ENCODE measurements at places on chromosomes 11 and 22.
A peak's percentile ranks its signal among the peaks of the same experiment; 100 is the strongest.

DNA sequence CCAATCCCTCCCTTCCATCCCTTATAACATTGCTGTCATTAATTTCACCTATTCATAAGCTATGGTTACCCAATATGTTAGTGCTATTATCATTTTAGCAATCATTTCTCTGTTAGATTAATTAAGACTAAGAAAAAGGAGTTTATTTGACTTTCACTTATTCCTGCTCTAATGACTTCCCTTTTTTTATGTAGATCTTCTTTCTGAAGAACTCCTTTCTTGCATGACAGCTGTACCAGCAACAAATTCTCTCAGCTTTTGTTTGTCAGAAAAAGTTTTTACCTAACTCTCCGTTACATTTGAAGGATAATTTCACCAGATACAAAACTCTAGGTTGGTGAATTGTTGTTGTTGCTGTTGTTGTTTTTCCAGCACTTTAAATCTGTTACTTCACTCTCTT lies 28.6 kb upstream of the OR8B8 start:
- no peak for DNase-seq

GRCh38 chr11:92276773-92277172 lies 52.2 kb downstream of the FAT3 start:
- DNase-seq = no peak

- peak; percentile 79 for DNase-seq
Measured at GRCh38 chr11:122853971-122854446, 15.7 kb downstream of the CRTAM start.

DNA sequence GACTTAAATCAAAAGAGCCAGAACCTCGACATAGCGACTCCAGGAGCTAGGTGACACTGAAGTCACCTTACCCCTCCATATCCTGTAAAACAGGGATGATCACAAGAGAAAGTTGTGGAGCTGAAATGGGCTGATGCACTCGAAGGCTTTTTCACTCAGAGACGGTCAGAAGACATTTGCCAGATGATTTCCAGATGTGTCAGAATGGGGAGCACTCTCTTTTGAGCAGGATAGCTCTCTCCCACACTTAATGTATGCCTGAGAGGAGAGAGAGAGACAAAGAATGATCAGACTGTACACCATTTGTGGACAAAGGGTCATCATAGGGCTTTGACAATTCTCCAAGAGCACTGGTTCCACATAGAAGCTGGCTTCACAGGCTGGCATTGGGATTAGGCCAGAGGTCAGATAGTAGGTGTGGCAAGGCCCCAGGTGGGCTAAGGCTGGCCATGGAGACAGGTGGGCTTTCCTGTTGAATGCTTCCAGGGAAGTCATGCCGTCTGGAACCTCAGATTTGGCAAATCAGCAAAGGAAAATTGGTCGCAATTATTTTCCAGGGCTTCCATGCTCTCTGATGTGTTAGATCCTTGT lies 42.3 kb upstream of the ETS1 start:
- DNase-seq = no peak

- peak; percentile 59 for DNase-seq
Measured at GRCh38 chr11:74008373-74009229, at the start of gene UCP3. Gene UCP3 (minus strand): TSS chr11:74009085. CDS start chr11:74007042, 2,043 bp downstream.

DNA sequence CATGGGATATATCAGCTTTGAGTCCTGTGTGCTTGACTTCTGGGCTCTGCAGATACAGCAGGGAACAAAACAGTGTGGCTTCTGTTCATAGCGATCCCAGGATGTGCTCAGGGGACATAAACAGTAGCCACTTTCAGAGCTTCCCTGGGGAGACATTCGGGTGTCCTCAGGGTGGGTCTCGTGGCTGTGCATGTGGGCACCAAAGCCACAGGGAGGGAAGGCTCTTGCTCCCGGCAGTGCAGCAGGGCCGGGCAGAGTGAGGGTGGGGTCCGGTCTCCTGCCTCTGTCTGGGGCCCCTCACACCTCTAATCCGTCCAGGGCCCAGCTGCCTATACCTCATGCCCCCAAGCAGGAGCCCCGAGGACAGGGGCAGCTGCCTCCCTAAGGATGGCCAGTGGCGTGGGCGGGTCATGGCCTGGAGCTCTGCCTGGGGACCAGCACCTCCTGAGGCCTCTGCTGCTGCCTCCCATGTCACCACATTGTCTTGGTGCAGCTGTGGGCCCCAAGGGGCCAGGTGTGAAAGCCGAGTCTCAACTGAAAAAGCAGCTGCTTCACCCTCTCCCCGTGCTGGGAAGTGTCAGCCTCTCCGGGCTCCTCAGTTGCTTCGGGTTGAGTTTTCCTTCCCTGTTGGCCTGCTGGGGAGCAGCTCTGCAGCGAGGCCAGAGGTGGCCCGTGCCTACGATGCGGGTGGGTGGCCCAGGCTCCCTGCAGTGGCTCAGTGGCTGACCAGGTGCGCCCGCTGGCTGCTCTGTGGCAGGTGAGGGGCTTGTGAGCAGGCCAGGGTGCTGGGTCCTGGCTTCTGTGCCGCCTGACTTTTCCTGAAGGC lies 3.8 kb downstream of the TPCN2 start:
- no peak for DNase-seq

- DNase-seq = no peak
Measured at GRCh38 chr11:44529895-44530412, 35.5 kb upstream of the CD82 start.

- peak; percentile 46 for DNase-seq
Measured at GRCh38 chr22:43128928-43129424, 14.2 kb downstream of the MCAT start.

GRCh38 chr11:117232911-117233409 lies 489 bp downstream of the RNF214 start:
- no peak for DNase-seq

DNA sequence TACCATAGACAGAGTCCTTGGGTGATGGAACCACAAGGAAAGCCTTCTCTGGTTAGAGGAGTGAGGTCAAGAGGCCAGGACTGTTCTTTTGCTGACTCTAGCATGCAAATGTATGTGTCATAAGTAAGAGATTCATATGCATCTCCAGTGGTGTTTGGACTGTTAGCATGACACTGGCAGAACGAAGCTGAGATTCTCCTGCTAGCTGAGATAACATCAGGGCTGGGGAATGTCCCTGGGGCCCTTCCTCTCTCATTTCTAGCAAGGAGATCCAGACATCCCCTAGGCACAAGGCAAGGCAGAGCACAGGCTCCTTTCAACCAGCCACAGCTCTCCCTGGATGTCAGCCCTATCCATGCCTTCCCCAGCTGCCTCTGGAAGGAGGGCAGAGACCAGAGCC lies 711.3 kb downstream of the OPCML start:
- DNase-seq = no peak

DNA sequence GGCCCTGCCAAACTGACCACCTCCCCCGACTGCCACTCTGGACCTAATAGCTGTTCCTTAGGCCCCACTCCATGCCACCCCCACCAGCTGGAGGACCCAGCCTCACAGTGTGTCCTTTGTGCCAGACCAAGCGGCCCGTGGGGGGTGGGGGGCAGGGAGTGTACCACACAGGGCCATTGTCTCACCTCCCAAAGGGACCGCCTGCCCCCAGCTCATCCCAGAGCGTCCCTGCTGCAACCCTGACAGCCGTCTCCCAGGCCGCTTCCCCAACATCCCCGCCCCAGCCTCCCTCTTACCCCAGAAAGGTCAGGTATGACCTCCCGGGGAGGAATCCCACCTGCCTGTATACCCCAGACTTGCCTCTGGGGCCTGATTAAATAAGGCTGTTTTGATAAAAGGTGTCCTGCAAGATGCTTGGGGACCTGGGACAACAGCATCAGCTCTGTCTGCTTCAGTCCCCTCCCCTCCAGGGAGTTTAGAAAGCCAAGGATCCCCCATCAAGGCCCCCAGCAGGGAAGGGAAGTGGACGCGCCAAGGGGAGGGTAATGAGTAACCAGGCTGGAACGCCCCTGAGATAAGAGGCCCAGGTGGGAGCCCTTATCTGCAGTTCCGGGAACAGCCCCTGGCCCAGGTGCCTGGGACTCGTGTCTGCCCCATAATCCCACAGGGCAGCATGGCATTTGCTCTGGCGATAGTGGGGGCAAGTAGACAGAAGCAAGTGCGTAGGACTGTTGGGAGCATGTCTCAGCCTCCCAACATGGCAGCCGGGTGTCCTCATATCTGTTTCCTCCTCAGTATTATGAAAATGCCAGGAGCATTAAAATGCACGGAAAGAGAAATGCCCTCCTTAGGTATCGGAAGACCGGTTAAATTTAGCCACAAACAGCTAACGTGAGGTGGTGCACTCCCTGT lies 9.0 kb downstream of the CDC42EP1 start:
- DNase-seq = no peak

DNA sequence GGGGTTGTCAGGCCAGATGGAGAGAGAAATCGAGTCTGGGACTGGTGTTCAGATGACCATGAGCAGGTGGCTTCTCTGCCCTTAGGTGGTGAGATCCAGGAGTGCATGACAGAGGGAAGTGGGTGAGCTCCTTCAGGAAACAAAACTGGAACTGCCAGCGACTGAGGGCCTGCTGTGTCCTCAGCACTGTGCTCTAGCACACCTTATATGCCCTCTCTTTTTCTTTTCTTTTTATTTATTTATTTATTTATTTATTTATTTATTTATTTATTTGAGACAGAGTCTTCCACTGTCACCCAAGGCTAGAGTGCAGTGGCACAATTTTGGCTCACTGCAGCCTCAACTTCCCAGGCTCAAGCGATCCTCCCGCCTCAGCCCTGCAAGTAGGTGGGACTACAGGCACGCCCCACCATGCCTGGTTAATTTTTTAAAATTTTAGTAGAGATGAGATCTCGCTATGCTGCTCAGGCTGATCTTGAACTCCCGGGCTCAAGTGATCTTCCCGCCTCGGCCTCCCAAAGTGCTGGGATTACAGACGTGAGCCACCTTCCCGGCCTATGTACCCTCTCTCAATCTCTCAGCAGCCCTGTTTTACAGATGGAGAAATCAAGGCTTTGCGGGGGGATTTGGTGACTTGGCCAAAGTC lies 14.8 kb upstream of the RASD2 start:
- no peak for DNase-seq

DNA sequence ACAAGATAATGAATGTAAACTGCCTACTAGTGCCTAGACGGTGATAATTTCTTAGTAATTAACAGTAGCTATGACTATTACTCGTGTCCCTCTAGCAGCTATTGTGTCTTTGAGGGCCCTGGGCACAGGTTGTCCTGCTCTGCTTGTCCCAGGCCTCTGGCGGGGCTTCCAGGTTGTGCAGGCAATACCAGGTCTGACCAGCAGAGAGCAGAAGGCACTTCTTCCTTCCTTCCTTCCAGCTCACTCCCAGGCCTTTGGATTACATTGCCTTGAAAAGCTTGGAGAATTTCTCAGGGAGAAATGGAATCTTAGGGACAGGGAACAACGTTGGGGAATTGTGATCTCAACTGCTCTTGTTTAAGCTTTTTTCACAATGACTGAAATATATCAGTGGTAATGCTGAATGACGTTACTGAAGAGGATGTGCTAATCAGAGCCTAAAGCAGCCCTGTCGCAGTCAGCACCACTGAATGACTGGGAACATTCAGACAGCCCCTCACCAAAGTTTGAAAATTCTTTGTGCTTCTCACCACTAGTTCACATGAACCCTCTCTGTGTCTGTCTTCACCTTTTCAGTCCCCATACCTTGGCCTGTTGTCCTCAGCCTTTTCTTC lies 8.4 kb upstream of the CCKBR start:
- DNase-seq = peak; percentile 18

- no peak for DNase-seq
Measured at GRCh38 chr11:96114178-96115064, 190.5 kb upstream of the MTMR2 start.

DNA sequence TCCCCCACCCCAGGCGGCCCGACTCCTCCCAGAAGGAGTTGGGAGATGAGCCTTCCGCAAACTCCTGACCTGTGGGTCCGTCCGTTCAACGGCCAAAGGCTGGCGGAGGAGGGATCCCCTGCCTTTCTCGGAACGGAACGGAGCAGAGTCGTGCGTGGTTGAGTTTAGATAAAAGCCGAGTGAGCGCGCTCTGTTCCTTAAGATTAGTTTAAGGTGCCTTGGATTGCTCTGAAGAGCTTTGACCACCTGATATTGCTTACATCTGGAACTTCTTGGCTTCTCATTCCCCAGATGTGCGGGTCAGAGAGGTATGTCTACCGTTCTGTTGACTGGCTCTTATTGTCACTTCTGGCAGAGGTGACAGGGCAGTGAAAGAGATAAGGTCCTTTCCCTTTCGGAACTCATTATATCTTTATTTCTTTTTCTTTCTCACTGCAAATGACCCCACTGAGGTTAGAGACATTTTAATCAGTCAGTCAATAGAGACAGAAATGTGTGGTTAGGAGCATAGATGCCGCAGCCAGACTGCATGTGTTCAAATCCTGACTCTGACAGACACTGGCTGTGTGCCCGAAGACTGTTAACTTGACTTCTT lies at the start of gene TRIM6:
TSS of gene TRIM6 (plus strand) at position 31 of the 595 bp plus-strand sequence. CDS start at position 292, 261 bp downstream.
- DNase-seq = no peak

DNA sequence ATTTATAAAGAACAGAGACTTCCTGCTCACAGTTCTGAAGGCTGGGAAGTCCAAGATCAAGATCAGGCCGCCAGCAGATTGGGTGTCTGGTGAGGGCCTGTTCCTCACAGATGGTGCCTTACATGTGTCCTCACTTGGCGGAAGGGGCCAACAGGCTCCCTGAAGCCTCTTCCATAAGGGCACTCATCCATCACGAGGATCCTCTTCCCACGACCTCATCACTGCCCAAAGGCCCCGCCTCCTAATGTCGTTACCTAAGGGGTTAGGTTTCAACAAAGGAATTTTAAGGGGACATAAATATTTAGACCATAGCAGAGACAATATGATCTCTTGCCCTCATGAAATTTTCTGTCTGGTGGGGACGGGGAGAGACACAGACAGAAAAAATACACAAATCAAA lies 18.6 kb downstream of the TP53AIP1 start:
- DNase-seq = no peak

DNA sequence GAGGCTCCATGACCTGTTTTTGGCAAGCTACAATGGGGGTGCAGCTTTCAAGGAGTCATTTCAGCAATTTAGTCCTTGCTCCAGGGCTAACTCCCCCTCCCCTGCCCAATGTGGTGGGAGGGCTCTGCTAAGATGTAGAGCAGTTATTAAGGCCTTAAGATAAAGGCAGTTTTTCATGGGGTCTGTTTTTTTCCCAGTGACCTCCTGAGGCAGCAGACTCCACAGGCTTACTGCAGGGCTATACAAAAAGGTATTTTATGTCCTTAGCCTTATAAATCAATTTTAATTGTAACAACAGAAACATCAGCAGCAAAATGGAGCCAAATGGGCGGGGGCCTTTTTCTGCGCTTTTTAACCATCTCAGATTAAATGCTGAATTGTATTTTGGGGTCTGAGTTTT lies 192.3 kb downstream of the KIRREL3 start:
- no peak for DNase-seq

DNA sequence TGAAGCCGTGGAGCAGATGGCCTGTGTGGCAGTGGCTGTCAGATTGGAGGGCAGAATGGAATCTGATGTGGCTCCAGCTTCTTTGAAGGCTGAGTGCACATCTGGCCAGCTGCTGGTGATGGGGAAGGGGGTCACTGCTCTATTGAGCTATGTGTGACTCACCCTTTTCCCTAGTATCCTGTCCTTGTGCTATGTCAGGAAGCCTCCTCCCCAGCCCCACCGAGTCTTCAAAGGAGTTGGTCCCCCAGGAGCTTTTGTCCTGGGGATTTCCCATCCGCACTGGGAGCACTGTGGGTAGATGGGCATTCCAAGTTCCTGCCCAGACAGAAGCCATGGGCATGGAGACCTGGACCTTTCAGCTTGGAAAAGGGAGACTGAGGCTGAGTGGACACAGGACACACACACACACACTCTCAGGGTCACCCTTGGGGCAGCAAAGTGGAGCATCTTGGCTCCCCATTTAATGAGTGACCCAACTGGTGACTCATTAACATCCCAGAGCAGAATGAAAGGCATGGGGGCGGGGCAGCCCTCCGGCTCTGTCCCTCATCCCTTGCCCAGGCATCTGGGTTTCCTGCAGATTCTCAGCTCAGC lies 3.3 kb downstream of the SERPINH1 start:
- no peak for DNase-seq

GRCh38 chr22:23847991-23848864 lies 9.4 kb upstream of the DERL3 start:
- no peak for DNase-seq

GRCh38 chr22:41828516-41828915 lies 4.4 kb upstream of the SREBF2 start:
- no peak for DNase-seq
